ENCODE measurements at places on chromosomes 2 and 18.

- no peak for DNase-seq
Observed at GRCh38 chr18:50454387-50454988, 79.6 kb downstream of the SKA1 start.

- DNase-seq, result no peak
Observed at GRCh38 chr18:78770139-78770822, 209.3 kb upstream of the SALL3 start.

- no peak for DNase-seq
Observed at GRCh38 chr2:71596011-71596410, 142.7 kb downstream of the DYSF start.

DNA sequence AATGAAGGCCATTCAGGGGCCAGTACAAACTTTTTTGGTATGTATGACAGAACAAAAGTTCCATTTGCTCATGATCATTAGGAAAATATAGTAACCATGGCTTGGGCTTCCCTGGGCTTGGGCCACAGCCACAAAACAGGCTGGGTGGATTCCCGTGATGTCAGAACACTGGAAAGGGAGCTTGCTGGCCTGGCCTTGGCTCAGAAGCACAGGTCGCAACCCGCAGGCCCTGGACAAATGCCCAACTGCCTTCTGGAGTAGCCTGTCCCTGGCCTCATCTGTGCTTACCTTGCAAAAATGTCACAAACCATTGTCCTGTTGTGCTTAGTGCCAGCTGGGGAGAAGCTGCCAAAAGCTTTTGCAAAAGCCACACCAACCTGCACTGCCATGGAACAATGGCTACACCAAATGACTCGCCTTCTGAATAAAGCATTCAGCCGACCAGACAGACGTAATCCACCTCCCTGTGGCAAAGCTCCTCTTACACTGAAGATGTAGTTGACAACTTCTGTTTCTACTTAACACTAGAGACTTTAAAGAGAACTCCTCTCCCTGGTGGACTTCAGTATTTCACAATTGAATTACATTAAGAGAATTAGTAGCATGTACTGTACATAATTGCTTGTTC lies 125.5 kb downstream of the ANKRD44 start:
- DNase-seq, result no peak

- no peak for DNase-seq
Observed at GRCh38 chr18:47422524-47422923, 171.1 kb upstream of the SKOR2 start.

- no peak for DNase-seq
Observed at GRCh38 chr18:79718126-79718525, 38.5 kb downstream of the CTDP1 start.

- no peak for DNase-seq
Observed at GRCh38 chr2:213087040-213087439, 64.4 kb downstream of the IKZF2 start.

DNA sequence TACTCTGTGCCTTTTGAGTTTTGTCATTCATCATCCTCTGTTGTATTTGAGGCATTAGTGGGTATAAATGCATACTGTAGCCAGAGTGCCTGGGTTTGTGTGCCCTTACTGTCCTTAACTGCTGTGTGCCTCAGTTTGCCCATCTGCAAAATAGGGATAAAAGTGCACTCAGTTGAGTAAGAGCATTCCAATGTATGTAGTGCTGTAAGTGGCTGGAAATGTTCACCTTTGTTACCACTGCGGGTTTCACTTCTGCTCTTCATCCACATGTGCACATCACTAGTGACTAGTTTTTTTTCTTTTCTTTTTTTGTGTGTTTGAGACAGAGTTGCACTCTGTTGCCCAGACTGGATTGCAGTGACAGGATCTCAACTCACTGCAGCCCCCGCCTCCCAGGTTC lies 39.9 kb downstream of the PLEKHB2 start:
- DNase-seq, result no peak

DNA sequence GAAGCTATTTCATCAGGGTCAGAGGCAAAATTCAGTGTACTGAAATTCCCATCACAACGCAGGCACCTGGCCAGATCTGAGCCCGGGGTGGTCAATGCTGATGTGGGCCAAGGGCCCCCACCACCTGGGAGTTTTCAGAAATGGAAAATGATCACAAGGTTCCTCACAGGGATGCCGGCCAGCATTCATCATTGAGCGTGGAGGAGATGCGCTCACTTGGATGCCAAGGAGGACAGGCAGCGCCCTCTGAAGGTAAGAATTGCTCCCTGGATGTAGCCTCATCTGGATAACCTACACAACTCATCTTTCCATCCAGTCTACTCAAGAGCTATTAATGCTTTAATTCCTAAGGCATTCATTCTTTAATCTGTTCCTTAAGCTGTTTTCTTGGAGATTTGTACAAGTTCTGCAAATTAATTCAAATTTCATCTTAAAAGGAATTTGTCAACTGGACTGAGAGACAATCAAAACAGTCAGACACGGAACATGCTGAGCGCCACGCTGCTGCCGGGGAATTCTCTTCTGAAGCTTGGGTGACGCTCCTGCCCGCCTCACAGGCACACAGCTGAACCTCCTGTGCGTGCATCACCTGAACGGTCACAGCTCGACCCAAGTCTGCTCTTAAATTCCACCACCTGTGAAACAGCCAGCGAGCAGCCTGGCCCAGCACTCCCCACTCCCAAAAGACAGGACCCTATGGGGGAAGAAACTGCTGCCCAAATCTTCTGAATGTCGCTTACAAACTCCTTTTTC lies 206.7 kb downstream of the HDAC4 start:
- DNase-seq, result no peak

DNA sequence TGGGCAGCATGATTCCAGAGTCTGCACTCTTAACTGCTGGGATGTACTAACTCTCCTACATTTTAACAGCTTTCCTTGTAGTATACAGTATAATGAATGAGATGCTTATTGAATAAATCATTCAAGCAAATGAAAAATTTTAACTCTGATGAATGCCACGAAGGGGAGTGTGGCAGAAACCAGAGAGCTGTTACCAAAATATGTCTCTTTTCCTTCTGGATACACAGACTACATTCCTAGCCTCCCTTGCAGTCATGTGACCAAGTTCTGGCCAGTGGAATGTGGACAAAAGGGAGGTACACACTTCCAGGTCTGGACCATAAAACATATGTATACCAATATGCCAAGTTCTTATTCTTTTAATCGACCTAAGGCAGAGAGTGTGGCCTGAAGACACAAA lies 1.7 kb upstream of the EML4 start:
- DNase-seq, result peak; percentile 36

DNA sequence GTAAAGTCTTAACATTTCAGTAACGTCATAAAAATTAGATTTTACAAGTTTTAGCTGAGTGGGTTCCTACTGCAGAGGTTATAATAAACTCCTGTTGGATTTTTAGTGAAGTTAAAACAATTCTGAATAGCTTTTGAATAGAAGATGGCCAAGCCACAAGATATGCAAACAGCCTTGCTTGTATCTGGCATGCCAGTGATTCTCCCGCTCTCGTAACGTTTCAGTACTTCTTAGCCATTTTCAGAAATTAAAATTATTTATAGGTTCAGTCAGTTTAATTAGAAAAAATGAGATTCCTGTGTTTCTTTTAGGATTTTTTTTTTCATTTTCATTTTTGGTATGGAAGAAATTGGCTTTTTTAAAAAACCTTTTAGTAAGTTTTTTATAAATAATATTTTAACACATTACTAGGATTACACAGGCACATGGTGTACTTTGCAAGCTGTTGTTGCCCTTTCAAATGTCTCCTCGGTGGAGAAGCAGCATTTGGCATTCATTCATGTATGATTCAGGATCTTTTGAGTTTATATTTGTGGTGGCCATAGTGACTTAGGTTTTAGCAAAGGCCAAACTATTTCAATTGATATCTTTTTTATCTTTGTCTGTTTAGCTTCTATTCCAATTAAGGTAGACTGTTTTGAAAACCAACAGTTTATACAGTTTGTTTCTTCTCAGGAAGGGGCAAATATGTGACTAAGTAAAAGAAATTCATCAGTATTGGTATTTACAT lies 30.6 kb upstream of the RND3 start:
- DNase-seq, result peak; percentile 75

DNA sequence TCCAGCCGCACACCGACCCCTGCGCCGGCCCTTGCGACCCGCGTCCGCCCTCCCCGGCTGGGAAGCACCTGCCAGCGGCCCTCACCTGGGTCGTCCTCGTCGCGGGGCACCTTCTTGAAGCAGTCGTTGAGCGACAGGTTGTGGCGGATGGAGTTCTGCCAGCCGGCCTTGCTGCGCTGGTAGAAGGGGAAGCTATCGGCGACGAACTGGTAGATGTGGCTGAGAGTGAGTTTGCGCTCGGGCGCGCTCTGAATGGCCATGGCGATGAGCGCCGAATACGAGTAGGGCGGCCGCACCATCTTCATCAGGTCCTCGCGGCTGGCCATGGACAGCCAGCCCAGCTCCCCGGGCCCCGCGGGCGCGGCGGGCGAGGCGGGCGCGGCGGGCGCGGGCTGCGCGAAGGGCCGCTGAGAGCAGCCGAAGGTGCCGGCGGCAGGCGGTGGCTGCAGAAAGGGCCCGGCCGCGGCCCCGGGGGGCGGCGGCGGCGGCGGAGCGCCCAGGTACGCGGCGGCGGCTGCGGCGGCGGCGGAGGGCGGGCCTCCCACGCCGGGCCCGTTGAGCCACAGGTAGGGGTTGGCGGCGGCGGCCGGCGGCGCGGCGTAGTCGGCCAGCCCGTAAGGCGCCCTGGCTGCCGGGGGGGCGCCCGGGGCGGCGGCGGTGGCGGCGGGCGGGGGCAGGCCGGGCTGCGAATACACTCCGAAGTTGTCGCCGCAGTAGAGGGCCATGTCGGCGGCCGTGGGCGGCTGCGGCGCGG lies 505 bp downstream of the FOXI3 start:
- DNase-seq, result no peak

- DNase-seq, result no peak
Observed at GRCh38 chr2:204722207-204722606, 176.9 kb downstream of the PARD3B start.

GRCh38 chr2:188869550-188869949 lies 104.6 kb upstream of the COL3A1 start:
- peak; percentile 44 for DNase-seq

DNA sequence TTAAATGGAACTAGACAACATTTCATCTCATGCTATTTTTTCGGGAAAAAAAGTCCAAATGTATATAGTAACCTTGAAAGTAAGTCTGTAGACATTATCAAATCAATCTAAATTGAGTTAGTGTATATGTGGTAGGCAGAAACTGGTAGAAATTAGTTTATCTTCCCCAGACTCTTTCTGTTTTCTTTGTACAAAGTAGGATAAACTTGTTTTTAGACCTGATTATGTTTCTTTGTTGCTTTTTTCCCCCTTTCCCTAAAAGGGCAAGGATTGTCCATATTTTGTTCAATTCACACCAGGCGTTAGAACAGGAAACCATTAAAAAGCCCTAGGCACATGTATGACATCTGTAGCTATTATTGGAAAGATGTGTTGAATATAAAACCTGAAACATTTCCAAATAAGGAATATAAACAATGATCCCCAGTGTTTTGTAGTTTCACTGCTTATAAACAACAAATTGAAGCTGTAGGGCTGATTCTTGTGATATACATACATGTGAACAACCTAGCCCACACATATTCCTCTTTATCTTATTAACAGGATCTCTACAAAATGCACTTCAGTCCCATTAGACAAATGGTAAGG lies 528.3 kb downstream of the PARD3B start:
- DNase-seq, result no peak

DNA sequence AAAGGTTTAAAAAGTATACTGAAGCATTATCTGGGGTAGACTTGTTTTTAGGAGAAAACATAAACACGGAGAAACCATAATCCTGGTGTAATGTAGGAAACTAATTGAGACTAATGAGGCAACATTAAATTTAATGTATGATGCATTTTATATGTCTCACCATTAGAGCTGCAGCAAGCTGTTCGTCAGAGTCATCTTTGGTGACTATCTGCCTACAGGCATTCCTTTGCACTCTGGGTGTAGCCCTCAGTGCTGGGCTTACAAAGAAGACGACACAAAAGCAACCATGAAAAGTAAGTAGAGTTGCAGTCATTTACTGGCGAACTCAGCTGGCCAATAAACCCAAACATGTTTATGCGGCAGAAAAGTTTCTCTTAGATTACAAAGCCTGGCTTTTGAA lies 415.3 kb upstream of the ZEB2 start:
- no peak for DNase-seq

- peak; percentile 65 for DNase-seq
Observed at GRCh38 chr2:206642075-206643025, at the start of gene FAM237A. Gene FAM237A, plus strand, starts transcription at chr2:206642487. Its CDS starts 1,750 bp downstream, at chr2:206644237.

- DNase-seq, result no peak
Observed at GRCh38 chr2:203551778-203552177, 16.7 kb upstream of the RAPH1 start.

DNA sequence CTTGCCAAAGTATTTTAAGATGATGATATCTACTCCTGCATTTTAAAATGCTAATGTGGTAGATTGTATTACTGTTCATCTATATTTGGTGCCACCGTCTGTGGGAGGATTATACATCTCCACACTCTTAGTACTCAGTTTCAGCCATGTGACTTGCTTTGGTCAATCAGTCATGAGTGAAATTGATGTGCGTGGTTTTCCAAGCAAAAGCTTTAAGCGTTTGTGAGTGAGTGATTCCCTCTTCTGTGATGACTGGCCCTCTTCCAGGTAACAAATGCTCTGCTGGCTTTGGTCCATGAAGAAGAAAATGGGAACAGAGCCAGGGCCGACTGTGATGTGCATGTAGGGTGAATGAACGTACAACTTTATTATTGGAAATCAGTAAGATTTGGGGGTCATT lies 330.4 kb downstream of the LPIN1 start:
- peak; percentile 32 for DNase-seq

GRCh38 chr2:27170581-27171337 lies 22.0 kb downstream of the TCF23 start:
- DNase-seq, result peak; percentile 9

GRCh38 chr18:75305984-75306383 lies 95.4 kb downstream of the TSHZ1 start:
- no peak for DNase-seq

- no peak for DNase-seq
Observed at GRCh38 chr18:58714821-58715220, 43.6 kb downstream of the MALT1 start.

DNA sequence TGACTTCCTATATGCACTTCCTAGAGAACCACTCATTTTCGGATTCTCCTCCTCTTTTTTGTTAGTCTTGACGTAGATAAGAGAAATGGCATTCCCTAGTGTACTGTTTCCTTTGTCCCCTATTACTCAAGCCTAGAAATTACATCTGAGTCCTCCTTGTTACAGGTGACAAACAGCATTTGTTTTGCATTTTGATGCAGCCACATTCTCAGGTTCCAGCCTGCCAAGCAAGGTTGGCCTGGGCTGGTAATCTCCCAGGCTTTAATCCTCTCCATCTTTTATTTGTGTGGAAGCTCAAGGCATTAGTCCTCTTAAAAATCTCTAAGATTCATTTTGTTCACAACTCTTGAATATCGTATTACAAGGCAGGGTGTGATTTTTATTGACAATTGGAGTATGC lies 318.0 kb upstream of the NRP2 start:
- no peak for DNase-seq

- DNase-seq, result peak; percentile 9
Observed at GRCh38 chr2:49044350-49045079, 109.8 kb downstream of the FSHR start.

Measured in fibroblast of skin of back (primary cell).